Renal cortex interstitium (tissue), 15 donors: ENCODE measurements at places on chromosomes 5 and 9.

DNA sequence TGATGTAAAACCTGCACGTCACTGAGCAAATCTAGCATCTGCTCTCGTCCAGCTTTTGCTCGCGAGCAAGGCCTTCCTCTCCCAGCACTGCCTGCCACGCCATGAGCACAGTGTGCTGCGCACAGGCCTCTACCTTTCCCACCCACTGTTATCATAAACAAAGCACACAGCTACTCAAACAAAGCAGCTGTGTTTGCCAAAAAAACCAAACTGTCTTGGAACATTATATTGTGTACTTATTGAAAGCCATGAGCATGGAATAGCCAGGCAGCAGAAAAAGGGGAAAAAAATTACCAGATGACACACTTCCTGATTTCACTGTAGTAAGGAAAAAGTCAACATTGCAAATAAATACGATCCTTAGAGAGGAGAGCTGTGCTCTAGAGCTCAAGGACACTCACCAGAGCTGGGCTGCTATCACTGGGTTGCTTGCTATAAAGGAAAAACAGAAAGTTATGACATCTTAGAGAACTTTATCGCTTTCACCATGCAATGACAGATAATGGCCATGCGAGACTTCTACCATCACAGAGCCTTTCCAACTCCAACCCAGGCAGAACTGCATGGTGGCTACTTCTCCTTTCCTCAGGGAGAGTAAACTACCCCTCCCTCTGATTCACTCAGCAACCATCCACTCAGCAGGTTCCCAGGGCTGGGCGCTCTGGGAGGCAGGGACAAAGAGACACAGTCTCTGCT is 69.6 kb downstream of the EPB41L4B start:
- no peak for DNase-seq

GRCh38 chr5:76303921-76304320 is 99.2 kb upstream of the IQGAP2 start:
- DNase-seq: no peak

DNA sequence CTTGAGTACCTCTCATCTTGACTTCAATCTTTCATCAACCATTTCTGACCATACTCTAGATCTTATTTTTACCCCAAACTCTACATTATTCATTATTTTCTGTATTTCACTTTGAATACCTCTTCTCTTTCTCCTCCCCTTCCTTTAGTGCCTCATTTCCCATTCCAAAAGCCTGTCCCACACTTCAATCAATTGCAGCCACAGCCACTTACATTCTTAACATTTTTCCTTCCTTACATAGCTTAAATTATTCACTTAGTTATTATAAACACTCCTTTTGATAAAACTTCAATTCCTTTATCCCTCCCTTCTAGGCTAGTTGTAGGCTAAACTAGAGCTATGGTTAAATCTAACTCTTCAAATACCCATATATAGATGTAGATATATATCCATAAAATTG is 344.0 kb downstream of the PRR16 start:
- DNase-seq: no peak

DNA sequence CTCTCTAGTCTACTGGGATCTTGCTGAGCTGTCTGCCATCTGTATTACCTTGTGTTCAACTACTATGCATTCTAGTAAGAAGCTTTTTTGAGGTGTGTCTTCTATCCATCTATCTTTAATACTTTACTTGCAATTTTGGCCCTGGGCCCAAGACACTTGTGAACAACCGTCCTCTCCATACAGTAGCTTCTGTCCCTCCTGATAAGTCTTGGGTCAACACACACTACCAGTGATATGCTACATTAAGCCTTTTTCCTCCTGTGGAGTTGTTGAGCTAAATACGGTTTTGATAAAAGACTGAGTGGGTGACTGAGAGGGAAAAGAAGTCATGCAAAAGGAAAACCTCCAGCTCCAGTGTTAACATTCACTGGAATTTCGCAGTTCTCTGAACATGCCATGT is 133.3 kb upstream of the PCA3 start:
- DNase-seq: no peak

DNA sequence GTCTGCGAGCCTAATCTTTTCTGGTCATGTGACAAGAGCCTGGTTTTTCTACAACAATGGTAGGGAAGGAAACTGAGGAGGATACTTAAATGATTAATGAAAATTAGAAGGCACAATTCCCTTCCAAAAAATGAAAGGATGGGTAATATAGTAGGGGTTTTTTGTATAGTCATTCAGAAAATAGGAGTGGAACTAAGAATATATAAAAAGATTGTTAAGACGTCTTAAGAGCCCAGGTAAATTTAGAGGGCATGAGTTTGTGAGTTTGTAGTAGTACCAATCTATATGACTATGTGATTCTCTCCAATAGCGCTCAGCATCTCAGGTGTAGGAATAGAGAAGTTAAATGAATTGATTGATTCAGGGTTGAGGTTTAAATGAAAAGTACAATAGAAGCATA is 50.1 kb downstream of the GNG10 start:
- DNase-seq: no peak

GRCh38 chr5:129771058-129771838 is 23.4 kb downstream of the MINAR2 start:
- DNase-seq: peak; percentile 29

DNA sequence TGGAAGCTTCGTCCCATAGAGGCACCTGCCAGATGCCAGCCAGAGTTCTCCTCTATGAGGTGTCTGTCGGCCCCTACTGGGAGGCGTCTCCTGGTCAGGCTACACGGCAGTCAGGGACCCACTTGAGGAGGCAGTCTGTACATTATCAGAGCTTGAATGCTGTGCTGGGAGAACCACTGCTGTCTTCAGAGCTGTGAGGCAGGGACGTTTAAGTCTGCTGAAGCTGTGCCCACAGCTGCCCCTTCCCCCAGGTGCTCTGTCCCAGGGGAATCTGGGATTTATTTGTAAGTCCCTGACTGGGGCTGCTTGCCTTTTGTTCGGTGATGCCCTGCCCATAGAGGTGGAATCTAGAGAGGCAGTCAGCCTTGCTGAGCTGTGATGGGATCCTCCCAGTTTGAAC is 70.8 kb downstream of the NDUFS4 start:
- no peak for DNase-seq
